PC-3 (cell line): ENCODE measurements at places on chromosomes 4 and X. TPM values are rescaled to one million over a fixed set of nuclear protein-coding genes. Genes with fewer than 3 reads are reported as not detected.

Gene TCP11X2
- not detected in 2 replicates for total RNA-seq

Gene FAM9B
- total RNA-seq: 0.07 TPM in 1 of 2 replicates, not detected in the other

Gene H2AZ1
- total RNA-seq: 384 and 433 TPM in 2 replicates

DNA sequence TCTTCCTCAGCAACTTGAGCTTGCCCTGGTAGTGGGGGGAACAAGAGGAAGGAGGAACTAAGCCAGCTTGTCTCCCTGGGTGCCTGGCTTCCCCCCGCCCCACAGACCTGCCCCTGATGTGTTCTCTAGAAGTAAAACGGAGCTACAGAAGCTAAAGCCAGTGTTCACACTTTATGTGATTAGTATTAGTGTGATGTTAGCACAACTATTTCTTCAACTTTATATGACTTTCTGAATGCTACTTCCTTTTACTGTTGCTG lies 10.7 kb downstream of the RGS12 start:
- no peak overlapping the region for H3K27ac ChIP-seq
- no peaks in the 10 kb centered on the region for H3K4me1 ChIP-seq
- no peaks in the 10 kb centered on the region for H3K36me3 ChIP-seq

DNA sequence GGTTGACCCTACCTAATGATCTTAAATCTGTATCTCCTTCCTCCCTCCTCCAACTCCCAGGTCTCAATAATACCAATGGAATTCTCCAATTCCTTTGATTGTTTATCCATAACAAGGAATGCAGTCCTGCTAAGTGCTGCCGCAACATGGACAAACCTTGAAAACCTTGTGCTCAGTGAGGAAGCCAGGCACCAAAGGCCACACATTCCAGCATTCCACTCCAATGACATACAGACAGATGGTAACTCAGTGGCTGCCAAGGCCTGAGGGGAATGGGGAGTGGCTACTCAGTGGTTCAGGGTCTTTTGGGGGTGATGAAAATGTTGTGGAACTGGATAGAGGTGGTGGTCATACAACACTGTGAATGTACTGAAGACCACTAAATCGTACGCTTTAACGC lies 10.4 kb downstream of the HAUS7 start:
- no peak overlapping the region for H3K27ac ChIP-seq
- no peak overlapping the region for H3K4me3 ChIP-seq
- H3K4me1 ChIP-seq: no peaks in the 10 kb centered on the region
- H3K27me3 ChIP-seq: no peaks in the 10 kb centered on the region
- 0 out of 2 replicates have a peak, but pooled peaks cover 4% of the 10 kb centered on the region for H3K36me3 ChIP-seq
- no peak for DNase-seq

DNA sequence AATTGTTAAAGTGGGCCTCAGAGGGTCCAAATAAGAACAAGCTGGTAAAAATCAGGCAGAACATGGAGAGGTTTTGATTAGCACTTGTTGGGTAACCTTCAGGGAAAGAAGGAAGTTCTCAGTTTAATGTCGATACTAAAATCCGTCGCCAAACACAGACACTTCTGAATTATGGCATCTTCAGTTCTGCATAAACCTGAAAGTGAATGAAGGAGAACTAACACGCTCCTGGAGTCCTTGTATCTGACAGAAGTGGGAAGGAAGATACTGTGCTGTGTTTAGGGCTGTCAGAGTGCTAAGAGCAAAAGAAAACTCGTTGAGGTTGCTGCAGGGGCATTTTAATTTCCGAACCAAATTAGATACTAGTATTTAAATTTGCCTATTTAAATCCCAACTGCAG lies 106.2 kb downstream of the TMA16 start:
- no peaks in the 10 kb centered on the region for H3K36me3 ChIP-seq
- H3K27ac ChIP-seq: no peak overlapping the region
- no peak for DNase-seq

GRCh38 chr4:186486172-186486571 lies 69.2 kb downstream of the MTNR1A start:
- no peak overlapping the region for H3K27ac ChIP-seq
- no peaks in the 10 kb centered on the region for H3K36me3 ChIP-seq
- H3K4me3 ChIP-seq: peak overlapping the region; percentile 63; the same call in 1 of the 2 replicates
- H3K4me1 ChIP-seq: no peaks in the 10 kb centered on the region

- no peak overlapping the region for H3K27ac ChIP-seq
- H3K36me3 ChIP-seq: no peaks in the 10 kb centered on the region
- peak; percentile 75 for DNase-seq
- no peaks in the 10 kb centered on the region for H3K4me1 ChIP-seq
- peaks cover 4% of the 10 kb centered on the region; the same call in 1 of the 2 replicates for H3K27me3 ChIP-seq
- no peak overlapping the region for H3K4me3 ChIP-seq
Measured at GRCh38 chr4:120156120-120156718, 89.6 kb upstream of the MAD2L1 start.

GRCh38 chr4:78951862-78952472 lies 12.7 kb upstream of the PAQR3 start:
- no peak overlapping the region for H3K4me3 ChIP-seq
- H3K36me3 ChIP-seq: no peaks in the 10 kb centered on the region
- no peaks in the 10 kb centered on the region for H3K4me1 ChIP-seq
- H3K27ac ChIP-seq: no peak overlapping the region

DNA sequence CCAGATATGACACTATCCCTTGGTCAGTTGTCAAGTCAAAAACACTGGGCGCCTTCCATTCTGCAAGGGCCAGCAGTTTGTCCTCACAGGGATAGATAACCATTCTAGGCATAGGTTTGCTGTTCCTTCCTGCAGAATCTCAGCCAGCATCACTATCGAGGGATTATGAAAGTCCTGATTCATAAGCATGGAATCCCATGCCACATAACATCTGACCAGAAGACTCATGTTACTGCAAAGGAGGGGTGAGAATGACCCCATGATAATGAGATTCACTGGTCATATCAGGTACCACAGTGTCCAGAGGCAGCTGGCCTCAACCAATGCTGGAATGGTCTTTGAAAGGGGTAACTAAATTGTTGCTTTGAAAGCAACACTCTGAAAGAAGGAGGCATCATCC lies 84.7 kb downstream of the OTC start:
- H3K4me3 ChIP-seq: no peak overlapping the region
- H3K27me3 ChIP-seq: peaks cover 7% of the 10 kb centered on the region; the same call in 1 of the 2 replicates
- H3K4me1 ChIP-seq: no peaks in the 10 kb centered on the region
- no peaks in the 10 kb centered on the region for H3K36me3 ChIP-seq
- H3K27ac ChIP-seq: no peak overlapping the region

DNA sequence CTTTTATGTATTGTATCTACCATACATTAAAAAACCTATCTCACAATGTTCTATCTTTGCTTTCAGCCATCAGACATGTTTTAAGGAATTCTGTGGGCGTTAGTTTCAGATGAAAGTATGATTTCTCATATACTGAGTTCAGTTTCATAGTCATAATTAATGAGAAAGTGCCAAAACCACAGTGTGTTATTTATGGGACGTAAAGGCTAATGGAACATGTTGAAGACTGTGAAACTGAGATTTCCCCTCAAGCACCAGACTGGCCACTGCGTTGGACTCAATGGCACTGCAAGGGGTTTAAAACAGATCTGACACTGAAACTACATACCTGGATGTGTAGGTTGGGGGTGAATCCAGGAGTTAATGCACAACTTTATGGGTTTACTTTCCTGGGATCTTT lies 32.0 kb downstream of the F8 start:
- H3K4me3 ChIP-seq: no peak overlapping the region
- no peak overlapping the region for H3K27ac ChIP-seq
- no peak for DNase-seq
- H3K36me3 ChIP-seq: no peaks in the 10 kb centered on the region
- no peaks in the 10 kb centered on the region for H3K27me3 ChIP-seq
- H3K4me1 ChIP-seq: no peaks in the 10 kb centered on the region

DNA sequence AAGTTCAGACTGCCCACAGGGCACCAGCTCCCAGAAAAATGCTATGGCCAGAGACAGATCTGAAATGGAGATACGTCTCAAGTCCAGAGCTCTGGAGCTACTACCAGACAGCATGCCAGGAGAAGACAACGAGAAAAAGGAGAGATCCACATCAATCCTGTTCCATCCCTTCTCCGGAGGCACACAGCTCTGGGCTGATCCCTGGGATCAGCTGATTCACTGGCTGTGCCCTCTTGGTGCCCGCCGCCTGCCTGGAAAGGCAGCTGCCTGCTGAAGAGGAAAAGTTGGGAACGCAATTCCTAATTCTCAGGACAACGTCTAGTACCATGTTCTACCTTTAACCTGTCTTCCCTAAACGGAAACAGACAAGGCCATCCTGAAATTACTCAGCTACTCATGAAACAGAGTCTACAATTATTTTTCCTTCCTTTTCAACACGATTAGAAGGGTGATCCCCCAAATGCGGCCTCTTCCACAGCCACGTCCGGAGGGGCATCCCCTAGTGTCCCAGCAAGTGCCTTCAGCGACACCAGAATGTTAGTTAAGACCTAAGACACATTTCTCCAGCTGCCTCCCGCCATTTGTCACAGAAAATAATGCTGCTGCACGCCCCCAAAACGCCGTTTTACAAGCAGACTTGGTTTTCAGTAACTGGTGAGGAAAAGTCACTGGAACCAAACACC lies 2.4 kb downstream of the ZFYVE28 start:
- H3K27me3 ChIP-seq: peaks cover 4% of the 10 kb centered on the region
- no peaks in the 10 kb centered on the region for H3K36me3 ChIP-seq
- no peak for DNase-seq
- no peak overlapping the region for H3K4me3 ChIP-seq

- DNase-seq: peak; percentile 62
- no peak overlapping the region for H3K4me3 ChIP-seq
- H3K27me3 ChIP-seq: no peaks in the 10 kb centered on the region
- H3K4me1 ChIP-seq: no peaks in the 10 kb centered on the region
Measured at GRCh38 chr4:125750828-125751466, 436.2 kb downstream of the FAT4 start.

- H3K36me3 ChIP-seq: no peaks in the 10 kb centered on the region
- DNase-seq: no peak
- H3K4me1 ChIP-seq: no peaks in the 10 kb centered on the region
- no peak overlapping the region for H3K4me3 ChIP-seq
Measured at GRCh38 chr4:131547506-131547981, 1601.5 kb upstream of the PCDH10 start.

- peaks cover 33% of the 10 kb centered on the region for H3K4me1 ChIP-seq
- H3K27ac ChIP-seq: peak overlapping the region; percentile 65
- H3K36me3 ChIP-seq: no peaks in the 10 kb centered on the region
- H3K4me3 ChIP-seq: no peak overlapping the region
- H3K27me3 ChIP-seq: no peaks in the 10 kb centered on the region
- peak; percentile 67 for DNase-seq
Measured at GRCh38 chrX:136586386-136586785, 54.4 kb downstream of the VGLL1 start.

- no peaks in the 10 kb centered on the region for H3K4me1 ChIP-seq
- no peak overlapping the region for H3K4me3 ChIP-seq
- no peak for DNase-seq
- no peaks in the 10 kb centered on the region for H3K27me3 ChIP-seq
Measured at GRCh38 chr4:37675587-37676290, 10.4 kb downstream of the RELL1 start.

DNA sequence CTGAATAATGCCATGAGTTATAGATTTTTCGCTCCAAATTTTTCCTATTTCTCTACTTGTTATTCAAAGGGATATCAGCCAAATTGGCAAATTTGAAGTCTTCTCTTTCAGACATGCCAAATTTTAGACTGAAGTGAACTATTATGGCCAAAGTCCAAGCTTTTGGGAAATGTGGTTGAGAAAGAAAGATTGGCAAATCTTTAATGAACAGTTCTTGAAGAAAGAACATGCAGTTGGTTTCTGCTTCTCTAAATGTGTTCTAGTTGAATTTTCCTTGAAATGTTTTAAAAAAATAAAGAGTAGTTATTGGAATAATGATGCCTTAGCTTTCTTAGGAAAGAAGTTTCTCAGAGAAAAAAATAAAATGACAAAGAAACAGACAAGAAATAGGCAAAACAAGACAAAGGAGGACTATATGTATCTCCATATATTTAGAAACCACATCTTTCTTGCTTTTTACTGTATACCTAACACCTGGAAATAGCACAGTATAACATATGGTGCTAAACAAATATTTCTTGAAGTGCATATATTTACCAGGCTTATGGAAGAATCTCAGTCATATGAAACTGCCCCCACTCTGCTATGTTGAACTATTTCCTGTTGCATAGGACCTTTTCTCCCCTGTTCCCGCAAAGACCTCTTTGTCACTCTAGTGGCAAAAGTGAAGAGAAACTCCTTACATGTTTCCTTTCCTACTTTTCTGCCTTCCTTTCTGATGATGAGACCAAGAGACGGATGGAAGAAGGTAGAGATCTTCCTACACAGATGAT lies 250.0 kb downstream of the ARHGAP24 start:
- H3K4me1 ChIP-seq: no peaks in the 10 kb centered on the region; the same call in 1 of the 2 replicates
- no peaks in the 10 kb centered on the region for H3K27me3 ChIP-seq
- DNase-seq: no peak
- H3K27ac ChIP-seq: no peak overlapping the region
- H3K36me3 ChIP-seq: no peaks in the 10 kb centered on the region

DNA sequence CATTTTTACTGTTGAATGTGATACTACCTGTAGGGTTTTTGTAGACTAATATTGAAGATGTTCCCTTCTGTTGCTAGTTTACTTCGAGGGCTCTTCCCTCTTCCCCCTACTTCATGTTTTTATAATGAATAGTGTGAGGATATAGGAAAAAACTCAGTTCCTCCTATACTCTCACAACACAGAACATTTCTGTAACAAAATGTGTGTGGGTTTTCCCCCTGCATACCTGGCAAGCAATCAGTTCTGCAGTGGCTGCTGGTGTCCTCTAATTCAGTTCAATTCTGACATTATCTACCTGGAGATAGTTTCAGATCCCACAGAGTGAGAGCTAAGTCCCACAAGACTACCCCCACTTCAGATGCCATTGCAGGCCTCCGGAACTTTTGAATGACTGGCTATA lies 107.9 kb downstream of the KDM6A start:
- no peak overlapping the region for H3K4me3 ChIP-seq
- H3K27me3 ChIP-seq: no peaks in the 10 kb centered on the region
- H3K27ac ChIP-seq: no peak overlapping the region
- no peak for DNase-seq
- peaks cover 2% of the 10 kb centered on the region; the same call in 1 of the 2 replicates for H3K4me1 ChIP-seq

GRCh38 chrX:117607561-117607960 lies 509.0 kb downstream of the KLHL13 start:
- no peak overlapping the region for H3K4me3 ChIP-seq
- no peaks in the 10 kb centered on the region for H3K27me3 ChIP-seq
- DNase-seq: no peak
- no peaks in the 10 kb centered on the region for H3K36me3 ChIP-seq
